ENCODE measurements at places on chromosomes 12 and 14. TPM values are rescaled to one million over a fixed set of nuclear protein-coding genes. Genes with fewer than 3 reads are reported as not detected.

DNA sequence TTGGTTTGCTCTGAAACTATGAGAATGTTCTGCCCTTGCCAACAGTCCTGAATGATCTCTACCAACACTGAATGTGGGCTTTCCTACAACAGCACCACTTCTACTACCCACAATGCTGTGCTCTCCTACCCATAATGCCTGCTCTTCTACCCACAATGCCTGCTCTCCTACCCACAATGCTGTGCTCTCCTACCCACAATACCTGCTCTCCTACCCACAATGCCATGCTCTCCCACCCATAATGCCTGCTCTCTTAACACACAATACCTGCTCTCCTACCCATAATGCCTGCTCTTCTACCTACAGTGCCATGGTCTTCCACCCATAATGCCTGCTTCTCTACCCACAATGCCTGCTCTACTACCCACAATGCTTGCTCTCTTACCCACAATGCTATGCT is 92.3 kb downstream of the KCNK13 start:
- DNase-seq: no peak

Gene MMP19
- polyA plus RNA-seq: 15.8 TPM

Gene INHBE
- polyA plus RNA-seq: not detected

GRCh38 chr12:110102255-110102654 is 21.9 kb upstream of the IFT81 start:
- no peak for DNase-seq

DNA sequence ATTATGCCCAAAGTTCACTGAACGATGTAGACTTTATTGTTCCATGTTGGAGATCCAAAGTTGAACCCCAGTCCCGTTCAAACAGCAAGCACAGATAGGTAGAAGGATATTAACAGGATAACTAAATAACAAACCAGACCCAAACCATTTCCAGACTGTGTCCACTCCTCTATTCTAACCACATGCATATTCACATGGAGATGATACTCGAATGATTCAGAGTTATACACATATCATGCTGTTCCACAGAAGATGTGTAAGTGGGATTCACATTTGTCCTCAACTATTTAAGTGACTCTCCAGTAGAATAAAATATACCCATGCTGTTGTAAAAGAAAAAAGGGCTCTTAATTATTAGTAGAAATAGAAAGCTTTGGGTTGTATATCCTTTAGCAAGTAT is 185.9 kb downstream of the ITPR2 start:
- no peak for DNase-seq

DNA sequence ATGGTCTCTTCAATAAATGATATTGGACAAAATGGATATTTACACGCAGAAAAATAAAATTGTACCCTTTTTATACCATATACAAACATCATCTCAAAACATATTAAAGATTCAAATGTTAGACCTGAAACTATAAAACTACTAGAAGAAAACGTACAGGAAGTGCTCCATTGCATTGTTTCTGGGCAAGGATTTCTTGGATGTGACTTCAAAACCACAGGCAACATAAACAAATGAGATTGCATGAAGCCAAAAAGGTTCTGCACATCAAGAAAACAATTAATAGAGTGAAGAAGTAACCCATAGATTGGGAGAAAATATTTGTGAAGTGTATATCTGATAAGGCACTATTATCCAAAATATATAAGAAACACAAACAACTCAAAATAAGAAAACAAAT is 812.4 kb downstream of the NRXN3 start:
- DNase-seq: no peak

DNA sequence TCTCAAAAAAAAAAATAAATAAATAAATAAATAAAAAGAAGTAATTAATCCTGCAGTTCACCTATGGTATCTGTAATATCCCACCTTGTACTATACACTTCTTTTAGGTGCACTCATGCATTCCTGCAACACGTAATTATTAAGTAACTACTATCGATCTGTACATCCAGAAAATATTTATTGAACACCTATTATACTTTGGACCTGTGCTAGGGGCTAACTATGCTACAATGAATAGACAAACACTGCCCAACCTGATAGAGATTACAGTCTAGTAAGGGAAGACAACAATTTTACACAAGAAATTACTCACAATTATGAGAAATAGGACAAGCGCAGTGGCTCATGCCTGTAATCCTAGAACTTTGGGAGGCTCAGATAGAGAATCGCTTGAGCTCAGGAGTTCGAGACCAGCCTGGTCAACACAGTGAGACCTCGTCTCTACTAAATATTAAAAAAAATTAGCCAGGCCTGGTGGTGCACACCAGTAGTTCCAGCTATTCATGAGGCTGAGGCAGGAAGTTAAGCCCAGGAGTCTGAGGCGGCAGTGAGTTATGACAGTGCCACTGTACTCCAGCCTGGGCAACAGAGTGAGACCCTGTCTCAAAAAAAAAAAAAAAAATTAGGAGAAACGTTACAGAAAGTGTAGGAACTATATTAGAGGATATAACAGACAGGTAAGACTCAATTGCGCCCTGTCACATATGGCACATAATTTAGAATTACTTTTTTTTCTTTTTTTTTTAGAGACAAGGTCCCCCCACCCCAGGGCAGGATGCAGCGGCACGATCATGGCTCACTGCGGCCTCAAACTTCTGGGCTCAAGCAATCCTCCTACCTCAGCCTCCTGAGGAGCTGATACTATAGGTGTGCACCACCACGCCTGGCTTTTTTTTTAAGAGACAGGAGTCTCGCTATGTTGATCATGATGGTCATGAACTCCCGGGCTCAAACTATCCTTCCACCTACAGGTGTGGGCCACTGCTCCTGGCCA is 1.2 kb downstream of the NRDE2 start:
- no peak for DNase-seq

GRCh38 chr12:1201886-1202285 is 210.9 kb downstream of the ERC1 start:
- no peak for DNase-seq

DNA sequence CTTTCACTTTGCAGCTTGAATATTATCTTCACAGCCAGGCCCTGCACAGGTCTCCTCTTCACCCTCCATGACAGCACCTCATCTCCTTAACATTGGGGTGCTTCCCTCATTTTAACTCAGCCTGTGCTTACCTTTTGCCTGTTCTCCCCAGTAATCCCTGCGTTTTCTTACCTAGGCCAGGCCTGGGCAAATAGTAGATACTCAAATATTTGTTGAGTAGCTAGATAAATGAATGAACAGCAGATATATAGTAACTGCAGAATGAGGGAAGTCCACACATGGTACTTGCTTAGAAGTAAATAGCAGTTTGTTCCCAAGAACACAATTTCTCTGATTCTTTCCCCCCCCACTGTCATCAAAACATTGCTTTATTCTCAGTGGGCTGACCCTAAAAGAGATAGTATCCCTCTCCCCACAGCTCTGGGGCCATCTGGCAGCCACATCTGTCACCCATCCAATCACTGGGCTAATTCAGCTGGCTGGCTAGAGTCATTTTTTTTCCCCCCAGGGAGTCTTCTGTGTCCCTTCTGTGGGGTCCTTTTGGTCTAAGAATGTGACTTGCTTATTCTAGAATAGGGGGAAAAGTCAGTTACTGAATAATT is 43.2 kb downstream of the APPL2 start:
- DNase-seq: no peak

DNA sequence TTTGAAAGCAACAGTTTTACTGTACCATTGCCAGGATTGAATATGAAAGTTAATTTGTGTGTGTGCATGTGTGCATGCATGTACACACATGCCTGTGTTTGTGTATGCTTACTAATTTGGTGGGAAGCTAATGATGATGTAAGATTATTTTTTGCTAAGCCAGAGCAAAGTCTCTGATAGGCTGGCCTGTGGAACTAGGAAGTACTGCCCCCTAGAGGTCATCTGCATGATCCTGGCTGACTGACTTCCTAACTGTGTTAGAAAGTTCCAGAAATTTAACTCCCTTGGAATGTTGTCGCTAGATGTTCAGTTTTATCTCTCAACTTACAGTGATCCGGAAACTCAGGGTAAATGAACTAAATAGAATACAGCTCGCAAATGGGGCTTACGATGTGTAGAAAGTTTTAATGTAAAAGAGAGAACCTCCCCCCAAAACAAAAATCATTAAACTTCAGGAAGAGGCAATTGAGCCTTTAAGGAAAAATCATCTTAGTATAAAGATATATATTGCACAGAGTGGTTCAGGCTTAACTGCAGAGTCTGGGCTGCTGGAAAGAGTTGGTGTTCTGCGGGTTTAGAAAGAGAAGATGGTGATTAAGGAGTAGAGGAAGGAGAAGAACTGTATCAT is 34.3 kb upstream of the SLC38A1 start:
- peak; percentile 14 for DNase-seq

Gene OR4K17
- not detected for polyA plus RNA-seq

- no peak for DNase-seq
Measured at GRCh38 chr12:1373901-1374735, 220.3 kb downstream of the FBXL14 start.

- DNase-seq: no peak
Measured at GRCh38 chr14:99612071-99612737, 8.2 kb upstream of the CCDC85C start.

DNA sequence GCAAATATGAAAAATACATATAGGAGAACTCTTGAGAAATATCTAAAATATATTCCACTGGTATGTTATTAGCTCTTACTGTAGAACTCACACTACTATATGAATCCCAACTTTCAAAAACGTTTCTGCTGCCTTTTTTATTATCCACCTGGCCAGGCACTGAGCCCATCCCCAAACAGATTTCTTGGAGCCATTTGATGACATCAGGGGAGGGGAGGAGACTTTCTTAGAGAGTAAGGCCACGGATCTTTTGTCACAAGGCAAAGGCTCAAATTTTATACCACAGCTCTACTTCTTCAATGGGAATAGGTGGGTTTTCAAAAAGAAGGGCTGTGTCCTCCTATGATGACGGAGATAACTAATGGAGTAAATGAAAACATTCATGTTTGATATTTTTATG is 83.0 kb downstream of the SLC25A21 start:
- DNase-seq: no peak

Measured in adrenal gland (tissue), 19 donors.